GM10248 (cell line): ENCODE measurements at places on chromosomes 7 and 10.

DNA sequence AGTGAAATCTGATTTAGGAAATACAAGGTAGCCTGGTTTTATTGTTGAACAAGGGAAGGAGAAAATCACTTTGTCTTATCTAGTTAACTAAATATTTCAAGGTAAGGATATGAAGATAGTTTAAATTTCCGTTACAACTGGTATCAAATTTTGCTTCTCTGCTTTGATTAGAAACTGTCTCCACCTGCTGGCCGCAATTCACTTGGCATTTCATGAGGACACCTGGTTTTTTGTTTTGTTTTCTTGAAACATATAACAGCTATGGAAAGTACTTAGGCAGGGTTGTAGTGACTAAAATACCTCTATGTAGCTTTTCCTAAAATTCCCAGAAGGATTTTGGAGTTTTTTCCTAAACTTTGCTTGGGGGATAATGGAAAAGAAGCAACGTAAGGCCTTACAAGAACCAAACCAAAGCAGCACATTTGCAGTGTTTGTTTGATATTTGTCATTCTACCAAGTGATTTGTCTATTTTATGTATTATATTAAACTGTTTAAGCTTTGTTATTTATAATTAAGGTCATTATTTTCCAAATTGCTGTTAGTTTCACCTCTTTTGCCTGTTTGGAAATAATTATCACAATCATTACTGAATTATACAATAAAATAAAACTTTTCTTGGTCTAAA, 73.6 kb downstream of the AHCYL2 start:
- DNase-seq, result peak; percentile 62

GRCh38 chr10:99292159-99292558, 37.0 kb upstream of the CNNM1 start:
- DNase-seq, result no peak

GRCh38 chr7:84060000-84060399, 134.6 kb downstream of the SEMA3A start:
- no peak for DNase-seq

GRCh38 chr10:3478153-3478552, 305.6 kb upstream of the PITRM1 start:
- DNase-seq, result peak; percentile 42

DNA sequence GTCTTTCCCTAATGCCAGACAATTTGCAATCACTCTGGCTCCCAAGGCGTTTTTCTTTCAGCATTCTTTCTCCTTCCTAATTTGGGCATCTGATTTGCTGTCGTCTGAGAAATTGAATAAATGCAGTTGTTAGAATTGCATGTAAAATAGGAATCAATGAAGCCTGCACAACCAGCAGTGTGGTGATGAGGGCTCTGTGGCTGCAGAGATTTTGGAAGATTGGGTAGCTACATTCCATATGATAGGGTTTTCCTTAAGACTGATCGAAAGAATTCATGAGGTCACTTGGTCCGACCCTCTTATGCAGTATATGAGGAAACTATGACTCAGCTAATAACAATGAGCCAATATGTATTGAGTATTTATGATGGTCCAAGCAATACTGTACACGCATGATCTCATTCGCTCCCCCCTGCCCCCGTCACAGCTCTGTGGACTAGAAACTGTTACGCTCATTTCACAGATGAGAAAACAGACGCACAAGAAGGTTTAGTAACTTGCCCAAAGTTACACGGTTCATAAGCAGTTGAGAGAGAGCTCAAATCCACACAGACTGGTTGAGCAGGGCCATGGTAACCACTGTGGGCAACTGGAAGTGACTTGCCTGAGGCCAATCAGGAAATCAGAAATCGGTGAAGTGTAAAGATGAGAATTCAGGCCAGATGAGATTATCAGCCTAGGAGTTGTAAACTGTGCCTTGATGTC, 527.2 kb downstream of the GATA3 start:
- DNase-seq, result no peak

- DNase-seq, result no peak
Measured at GRCh38 chr10:62092301-62093030, 176.2 kb downstream of the RTKN2 start.

DNA sequence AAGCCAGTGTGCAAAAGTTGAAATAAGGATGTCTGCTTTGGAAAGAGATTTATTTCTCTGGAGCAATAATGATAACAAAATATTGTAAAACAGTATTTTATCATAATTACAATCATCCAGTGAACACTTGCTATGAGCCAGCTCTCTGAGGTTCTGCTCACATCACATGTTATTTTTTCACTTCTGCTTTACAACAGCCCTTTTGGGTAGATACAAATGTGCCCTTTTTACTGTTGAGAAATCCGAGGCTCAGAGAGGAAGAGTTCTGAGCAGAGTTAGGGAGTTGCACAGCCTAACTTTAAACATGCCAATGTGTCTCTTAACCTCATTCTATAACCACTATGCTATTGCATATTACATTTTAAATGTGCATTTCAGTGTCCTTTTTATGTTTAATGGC, 232.6 kb upstream of the CDC14C start:
- no peak for DNase-seq

- DNase-seq, result no peak
Measured at GRCh38 chr7:128912281-128912680, 1.8 kb upstream of the KCP start.

DNA sequence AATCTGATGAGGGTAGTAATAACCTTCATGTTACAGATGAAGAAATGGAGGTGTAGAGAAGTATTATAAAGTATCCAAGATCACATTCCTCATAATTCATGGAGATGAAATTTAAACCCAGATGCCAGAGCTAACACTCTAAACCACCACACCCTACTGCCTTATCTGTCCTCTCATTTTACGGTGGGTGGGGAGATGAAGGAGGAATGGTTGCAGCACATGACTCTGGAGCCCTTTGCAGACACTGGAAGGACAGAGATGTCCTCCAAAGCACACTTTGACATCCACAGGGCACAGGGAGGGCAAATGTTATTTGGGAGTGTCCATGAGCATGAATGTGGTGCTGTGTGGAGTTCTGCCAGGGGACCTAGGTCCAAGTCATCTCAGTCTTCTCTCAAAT, 1.1 kb downstream of the PLEKHS1 start:
- DNase-seq, result no peak

DNA sequence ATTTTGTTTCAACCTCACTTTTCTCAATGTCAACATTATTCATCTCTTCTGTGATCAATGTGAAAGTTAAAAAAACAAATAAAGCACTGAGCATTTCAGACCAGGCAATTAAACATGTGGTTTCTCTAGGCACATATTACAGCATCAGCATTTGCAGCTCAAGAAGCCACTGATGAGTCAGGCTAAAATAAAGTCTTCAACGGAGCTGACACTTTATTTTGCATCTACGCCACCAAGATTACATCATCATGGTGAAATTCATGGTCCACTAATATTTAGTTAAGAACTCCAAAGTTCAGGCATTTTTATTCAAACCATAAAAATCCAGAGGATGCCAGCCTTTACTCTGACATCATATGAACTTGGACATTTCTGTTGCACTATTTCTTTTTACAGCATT, 33.0 kb downstream of the MAGI2 start:
- DNase-seq, result no peak

- DNase-seq, result no peak
Measured at GRCh38 chr10:19629567-19629966, 186.7 kb upstream of the PLXDC2 start.
